ENCODE measurements at places on chromosomes 1 and 21. TPM values are rescaled to one million over a fixed set of nuclear protein-coding genes. Genes with fewer than 3 reads are reported as not detected.

- peak; percentile 37 for DNase-seq
These were observed 95.0 kb upstream of the C1orf105 start for GRCh38 chr1:172325531-172325930.

GRCh38 chr1:156945881-156946661 lies 25.6 kb downstream of the LRRC71 start:
- no peak for DNase-seq

DNA sequence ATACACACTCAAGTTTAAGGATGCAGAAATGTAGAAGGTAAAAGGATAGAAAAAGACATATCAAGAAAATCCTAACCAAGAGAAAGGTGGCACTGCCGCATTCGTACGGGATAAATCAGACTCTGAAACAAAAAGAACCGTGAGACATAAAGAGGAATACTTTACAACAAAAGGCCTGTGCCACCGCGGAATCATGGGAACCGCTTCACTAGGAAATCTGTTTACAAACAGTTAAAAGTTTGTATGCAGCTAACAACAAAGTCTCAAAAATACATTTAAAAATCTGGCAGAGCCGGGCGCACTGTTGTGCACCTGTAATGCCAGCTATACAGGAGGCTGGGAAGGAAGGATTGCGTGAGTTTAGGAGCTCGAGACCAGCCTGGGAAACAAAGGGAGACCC lies 8.1 kb downstream of the WRAP73 start:
- DNase-seq, result no peak

DNA sequence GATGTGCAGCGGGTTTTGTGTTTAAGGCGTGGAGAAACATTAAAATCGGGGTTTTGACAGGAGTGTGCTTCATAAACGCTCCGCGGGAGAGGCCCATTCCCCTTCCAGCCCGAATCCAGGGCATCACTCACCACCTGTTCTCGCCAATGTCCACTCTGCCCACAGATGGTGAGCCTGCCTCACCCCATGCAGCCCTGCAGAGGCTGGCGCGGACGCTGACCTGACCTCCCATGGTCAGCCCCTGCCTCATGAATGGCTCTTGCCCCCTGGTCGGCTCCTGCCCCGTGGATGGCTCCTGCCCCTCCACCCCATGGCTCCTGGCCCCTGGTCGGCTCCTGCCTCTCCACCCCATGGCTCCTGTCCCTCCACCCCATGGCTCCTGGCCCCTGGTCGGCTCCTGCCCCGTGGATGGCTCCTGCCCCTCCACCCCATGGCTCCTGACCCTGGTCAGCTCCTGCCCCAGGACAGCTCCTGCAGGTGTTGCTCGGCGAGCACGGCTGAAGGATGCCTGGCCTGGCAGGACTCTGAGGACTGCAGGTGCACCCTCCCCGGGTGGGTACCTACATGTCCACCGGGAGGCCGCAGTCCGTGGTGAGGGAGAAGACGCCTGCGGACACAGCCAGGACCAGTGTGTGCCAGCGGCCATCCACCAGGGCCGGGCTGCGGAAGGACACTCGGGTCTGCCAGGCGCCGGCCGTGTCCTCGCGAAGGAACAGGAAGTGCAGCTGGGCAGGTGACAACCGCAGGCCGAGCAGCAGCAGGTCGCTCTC lies 6.7 kb downstream of the KRTAP10-1 start:
- no peak for DNase-seq

GRCh38 chr1:22850681-22851080 lies 122.0 kb downstream of the LACTBL1 start:
- no peak for DNase-seq

DNA sequence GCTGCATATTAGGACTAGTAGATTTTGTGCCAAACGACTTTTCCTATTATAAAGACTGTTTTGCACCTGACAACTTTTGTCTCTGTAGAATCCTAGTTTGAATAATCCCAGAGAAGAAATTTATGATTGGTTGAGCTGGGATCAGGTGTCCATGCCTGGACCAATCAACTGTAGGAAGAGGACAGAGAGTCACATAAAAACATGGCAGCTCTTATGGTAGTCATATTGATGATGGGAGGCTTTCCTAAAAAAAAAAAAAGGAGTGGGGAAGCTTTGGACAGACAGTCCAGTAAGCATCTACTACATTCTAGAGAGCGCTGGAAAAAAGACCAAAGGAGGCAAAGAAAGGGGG lies 30.7 kb upstream of the IGSF3 start:
- DNase-seq, result no peak

GRCh38 chr1:236016083-236016482 lies 48.8 kb downstream of the NID1 start:
- no peak for DNase-seq

The LCK gene
- total RNA-seq, result 10.3 TPM

The SPATA1 gene
- not detected for total RNA-seq

The CR1L gene
- total RNA-seq, result not detected

The FALEC gene
- total RNA-seq, result not detected

Data from kidney epithelial cell (primary cell).